ENCODE measurements at places on chromosomes 11 and 22. TPM values are rescaled to one million over a fixed set of nuclear protein-coding genes. Genes with fewer than 3 reads are reported as not detected.

The TRIM5 gene
- 4.2 TPM for polyA plus RNA-seq

The PHOX2A gene
- not detected for polyA plus RNA-seq

The PRAME gene
- polyA plus RNA-seq: not detected

The CHEK1 gene
- 5.2 TPM for polyA plus RNA-seq

The CASP1 gene
- polyA plus RNA-seq: 21.2 TPM

GRCh38 chr11:78187366-78188285 is 800 bp downstream of the KCTD21 start:
- peak overlapping the region; percentile 86 for H3K4me3 ChIP-seq
- H3K36me3 ChIP-seq: no peaks in the 10 kb centered on the region
- H3K27ac ChIP-seq: peak overlapping the region; percentile 85
- DNase-seq: no peak

DNA sequence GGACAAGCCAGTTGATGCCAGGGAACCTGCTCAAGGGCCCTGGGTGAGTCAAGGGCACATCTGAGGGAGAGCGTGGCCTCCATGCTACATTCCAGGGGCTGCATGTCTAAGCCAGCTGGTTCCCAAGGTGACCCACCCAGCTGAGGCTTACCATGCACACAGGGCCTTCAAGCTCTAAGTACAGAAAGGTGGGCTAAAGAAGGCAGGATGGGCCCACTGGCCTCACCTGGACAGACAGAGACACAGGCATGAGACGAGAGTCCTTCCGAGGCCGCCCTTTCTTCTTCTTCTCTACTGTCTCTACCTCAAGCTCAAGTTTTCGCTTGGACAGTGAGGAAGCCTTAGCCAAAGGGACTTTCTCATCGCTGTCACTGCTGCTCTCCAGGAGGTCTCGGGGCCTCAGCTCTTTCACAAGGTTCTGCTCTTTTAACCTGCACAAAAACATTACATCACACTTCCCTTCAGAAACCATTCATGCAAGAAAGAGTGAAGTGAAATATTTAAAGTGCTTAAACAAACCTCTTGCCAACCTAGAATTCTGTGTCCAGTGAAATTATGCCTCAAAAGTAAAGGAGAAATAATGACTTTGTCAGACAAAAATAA is 69.9 kb downstream of the HIRA start:
- H3K4me3 ChIP-seq: no peak overlapping the region
- H3K36me3 ChIP-seq: peaks cover 94% of the 10 kb centered on the region
- no peak for DNase-seq
- no peaks in the 10 kb centered on the region for H3K27me3 ChIP-seq
- no peaks in the 10 kb centered on the region for H3K4me1 ChIP-seq

DNA sequence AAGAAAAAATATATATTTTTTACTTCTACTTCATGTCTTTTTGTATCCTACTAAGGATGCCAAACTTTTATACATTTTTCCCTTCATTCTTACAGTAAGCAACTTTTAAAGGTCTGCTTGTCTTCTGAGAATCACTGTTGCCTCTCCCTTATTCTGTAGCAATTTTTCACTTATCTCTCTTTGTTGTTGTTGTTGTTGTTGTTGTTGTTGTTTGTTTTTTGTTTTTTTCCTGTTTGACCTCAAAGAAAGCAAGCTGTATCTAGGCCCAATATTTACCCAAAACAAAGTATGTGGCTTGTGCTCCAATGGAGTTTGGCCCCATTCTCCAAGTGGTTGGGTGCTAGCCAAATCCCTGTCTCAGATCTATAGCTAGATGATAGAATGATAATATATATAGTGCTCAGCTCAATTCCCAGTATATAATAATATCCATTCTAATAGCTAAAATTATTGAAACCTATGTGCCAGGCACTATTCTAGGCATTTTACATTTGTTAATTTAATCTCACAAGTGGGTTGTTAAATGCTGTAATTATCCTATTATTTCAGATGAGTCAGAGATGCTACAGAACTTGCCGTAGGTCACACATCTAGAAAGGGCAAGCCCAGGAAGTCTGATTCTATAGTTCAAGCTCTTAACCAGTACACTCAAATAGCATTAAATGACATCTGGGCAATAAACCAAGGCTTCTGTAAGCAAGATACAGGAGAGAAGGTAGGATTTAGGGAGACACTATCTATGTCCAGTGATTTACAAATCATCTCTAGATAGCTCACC is 205.1 kb upstream of the PITPNB start:
- no peak for DNase-seq
- peaks cover 5% of the 10 kb centered on the region for H3K4me1 ChIP-seq
- H3K4me3 ChIP-seq: no peak overlapping the region
- no peaks in the 10 kb centered on the region for H3K27me3 ChIP-seq
- H3K36me3 ChIP-seq: no peaks in the 10 kb centered on the region

DNA sequence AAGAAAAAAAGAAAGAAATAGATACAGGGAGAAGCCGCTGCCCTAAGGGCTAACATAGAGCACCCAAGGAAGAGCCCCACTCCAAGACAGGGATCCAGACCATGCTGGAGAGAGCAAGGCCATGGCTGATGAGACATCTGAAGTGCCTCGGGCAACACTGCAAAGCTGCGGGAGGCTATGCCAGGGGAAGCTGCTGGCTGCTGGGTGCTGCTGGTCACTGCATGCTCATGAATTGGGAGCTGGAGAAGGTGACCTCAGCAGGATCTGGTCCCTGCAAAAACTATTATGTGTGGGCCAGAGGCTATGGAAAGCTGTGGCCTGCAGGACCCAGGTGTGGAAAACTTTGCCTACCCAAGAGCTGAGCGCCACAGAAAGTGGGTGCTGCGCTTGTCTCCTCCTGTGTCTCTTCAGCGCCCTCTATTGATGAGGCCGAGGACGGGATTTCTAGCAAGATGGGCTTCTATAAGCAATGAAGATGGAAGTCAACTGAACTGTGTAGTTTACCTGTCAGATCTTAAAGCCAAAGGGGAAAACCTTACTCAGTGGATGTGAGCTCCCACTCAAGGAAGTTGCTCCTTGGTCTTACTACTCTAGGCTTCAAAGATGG is 17.3 kb upstream of the SLC29A2 start:
- no peaks in the 10 kb centered on the region for H3K36me3 ChIP-seq
- H3K4me1 ChIP-seq: peaks cover 11% of the 10 kb centered on the region

DNA sequence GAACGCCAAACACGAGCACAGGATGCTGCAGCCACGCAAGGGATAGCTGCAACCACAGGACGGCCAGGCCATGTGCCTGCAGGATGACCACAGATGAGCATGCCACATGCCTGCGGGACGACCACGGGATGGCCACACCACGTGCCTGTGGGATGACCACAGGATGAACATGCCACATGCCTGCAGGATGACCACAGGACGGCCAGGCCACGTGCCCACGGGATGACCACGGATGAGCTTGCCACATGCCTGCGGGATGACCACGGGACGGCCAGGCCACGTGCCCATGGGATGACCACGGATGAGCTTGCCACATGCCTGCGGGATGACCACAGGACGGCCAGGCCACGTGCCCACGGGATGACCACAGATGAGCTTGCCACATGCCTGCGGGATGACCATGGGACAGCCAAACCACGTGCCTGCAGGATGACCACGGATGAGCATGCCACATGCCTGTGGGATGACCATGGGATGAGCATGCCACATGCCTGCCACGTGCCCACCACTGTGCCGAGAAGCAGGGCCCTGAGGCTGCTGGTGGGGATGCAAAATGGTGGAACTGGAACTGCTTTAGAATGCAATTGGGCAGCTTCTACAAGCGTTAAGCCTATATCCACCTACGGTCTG is 12.8 kb upstream of the MOB2 start:
- no peaks in the 10 kb centered on the region for H3K36me3 ChIP-seq
- no peaks in the 10 kb centered on the region for H3K27me3 ChIP-seq
- peaks cover 25% of the 10 kb centered on the region for H3K4me1 ChIP-seq
- DNase-seq: no peak
- H3K4me3 ChIP-seq: no peak overlapping the region
- no peak overlapping the region for H3K27ac ChIP-seq

- H3K36me3 ChIP-seq: no peaks in the 10 kb centered on the region
- H3K27ac ChIP-seq: peak overlapping the region; percentile 69
- no peak for DNase-seq
- H3K27me3 ChIP-seq: no peaks in the 10 kb centered on the region
- peaks cover 4% of the 10 kb centered on the region for H3K4me1 ChIP-seq
These were observed 51.6 kb downstream of the LGR4 start for GRCh38 chr11:27420722-27421572.

DNA sequence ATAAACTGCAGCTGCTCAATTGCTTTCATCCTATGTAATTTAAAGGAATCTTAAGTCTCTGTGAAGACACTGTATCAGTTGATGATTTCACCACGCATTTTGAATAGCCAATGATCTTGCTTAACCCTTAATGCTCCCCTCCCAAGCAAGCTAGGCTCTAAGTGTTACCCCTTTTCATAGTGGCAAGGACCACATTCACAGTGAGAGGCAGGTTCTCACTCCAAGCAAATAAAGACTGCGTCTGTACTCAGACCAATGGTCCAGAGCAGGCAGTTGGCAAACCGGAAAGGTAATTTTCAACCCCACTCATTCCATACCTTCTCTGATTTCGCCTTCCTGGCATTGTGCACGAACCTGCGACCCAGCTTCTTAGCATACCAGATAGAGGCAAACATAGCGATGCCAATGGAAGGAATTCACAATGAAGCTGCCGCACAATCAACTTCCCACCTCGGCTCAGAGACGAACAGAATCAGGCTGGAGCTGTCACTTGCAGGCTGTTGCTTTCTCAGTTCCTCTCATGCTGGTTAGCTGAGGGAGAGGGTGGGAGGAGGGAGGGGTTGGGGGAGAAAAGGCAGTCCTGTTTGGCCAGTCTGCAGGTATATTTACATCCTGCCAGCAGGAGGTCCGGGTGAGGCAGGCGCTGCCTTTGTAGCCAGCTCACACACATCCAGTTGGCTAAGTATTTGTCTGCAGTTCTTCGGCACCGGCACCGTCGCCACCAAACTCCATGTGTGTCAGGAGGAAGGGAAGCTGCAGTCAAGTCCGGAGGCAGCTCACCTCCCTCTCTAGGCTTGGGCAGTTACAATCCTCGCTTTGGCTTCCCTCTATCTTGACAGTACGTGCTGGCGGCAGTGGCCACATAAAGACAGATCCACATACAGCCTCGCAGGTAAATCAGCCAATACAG is 1151.2 kb upstream of the CCDC90B start:
- no peaks in the 10 kb centered on the region for H3K4me1 ChIP-seq
- H3K36me3 ChIP-seq: no peaks in the 10 kb centered on the region
- peak overlapping the region; percentile 27 for H3K4me3 ChIP-seq
- no peak overlapping the region for H3K27ac ChIP-seq

- H3K27ac ChIP-seq: no peak overlapping the region
- no peak overlapping the region for H3K4me3 ChIP-seq
- H3K27me3 ChIP-seq: no peaks in the 10 kb centered on the region
- H3K36me3 ChIP-seq: no peaks in the 10 kb centered on the region
These were observed 103.1 kb upstream of the MTMR2 start for GRCh38 chr11:96027021-96027420.

DNA sequence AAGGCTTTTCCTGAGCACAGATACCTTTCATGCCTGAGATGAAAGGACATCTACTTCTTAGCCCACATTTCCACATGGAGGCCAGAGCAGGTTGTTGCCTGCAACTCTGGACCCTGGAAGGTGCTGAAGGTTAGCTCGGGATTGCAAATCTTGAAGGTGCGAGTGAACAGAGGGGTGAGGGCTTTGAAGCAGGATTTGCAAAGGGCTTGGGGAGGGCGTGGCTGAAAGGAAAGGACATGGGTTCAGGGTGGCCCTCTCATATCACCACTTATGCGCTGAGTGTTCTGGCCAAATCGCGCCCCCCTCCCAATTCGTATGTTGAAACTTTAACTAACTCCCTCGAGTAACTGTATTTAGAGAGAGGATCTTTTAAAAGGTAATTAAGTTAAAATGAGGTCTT is 501.6 kb downstream of the MIAT start:
- H3K36me3 ChIP-seq: no peaks in the 10 kb centered on the region
- no peaks in the 10 kb centered on the region for H3K4me1 ChIP-seq
- DNase-seq: no peak
- H3K27me3 ChIP-seq: peaks cover 14% of the 10 kb centered on the region
- no peak overlapping the region for H3K4me3 ChIP-seq

DNA sequence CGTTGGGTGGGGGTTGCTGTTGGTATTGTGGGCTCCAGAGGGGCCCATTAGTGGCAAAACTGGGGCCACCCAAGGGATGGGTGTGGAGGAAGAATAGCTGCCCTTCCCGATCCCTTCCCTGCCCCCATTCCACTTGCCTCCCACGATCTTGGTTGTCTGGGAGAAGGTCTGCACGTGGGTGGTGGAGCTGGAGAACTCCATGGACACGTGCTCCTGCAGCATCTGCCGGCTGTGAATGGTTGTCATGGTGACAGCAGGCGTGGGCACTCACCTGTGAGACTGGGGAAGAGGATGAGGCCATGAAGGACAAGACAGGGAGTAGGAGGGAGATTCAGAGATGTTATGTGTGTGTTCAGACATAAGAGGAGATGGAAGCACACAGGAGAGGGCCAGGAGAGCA is 2.0 kb downstream of the IGSF22 start:
- peak; percentile 62 for DNase-seq
- H3K4me1 ChIP-seq: peaks cover 25% of the 10 kb centered on the region
- H3K27ac ChIP-seq: no peak overlapping the region

DNA sequence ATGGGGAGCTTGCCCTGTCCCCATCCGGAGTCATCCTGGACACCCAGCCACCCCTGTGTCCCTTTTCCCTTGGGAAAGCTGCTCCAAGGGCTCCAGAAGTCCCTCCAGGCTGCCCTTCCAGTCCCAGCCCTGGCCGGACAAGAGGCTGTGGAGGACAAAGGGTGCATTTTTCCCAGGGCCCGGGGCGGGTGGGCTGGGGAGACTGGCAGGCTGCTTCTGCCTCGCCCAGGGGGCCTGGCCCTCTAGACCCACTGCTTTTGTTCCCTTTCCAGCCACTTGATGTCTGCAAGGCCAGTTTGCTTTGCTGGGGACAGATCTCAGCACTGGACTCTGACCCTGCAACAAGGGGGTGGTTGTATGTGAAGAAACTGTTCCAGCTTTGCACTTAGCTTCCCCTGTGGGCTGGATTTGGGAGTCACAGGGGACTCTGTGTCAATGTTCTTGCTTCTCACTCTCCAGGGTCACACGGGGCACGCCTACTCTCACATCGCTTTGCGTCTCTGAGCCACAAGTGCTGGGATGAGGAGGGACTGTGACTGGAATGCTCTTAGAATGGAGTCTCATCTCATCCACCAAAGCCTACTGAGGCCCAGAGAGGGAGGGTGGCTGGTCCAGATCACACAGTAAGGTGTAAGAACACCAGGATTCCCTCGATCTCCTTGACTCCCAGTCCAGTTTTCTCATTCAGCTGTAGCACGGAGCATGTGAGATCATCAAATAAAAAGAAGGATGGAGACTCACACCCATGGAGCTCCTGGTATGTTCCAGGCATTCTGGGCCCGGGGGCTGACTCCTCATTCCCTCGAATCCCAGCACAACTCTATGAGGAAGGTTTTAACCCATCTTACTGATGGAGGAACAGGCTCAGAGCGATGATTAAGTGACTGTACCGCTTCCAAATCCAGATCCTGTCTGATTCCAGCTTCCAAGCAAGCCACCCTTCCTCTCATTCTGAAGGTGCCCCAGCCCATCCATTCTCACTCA is 59.9 kb downstream of the FBXO7 start:
- H3K27ac ChIP-seq: peak overlapping the region; percentile 75
- no peak overlapping the region for H3K4me3 ChIP-seq
- peaks cover 37% of the 10 kb centered on the region for H3K4me1 ChIP-seq
- no peaks in the 10 kb centered on the region for H3K36me3 ChIP-seq
- peaks cover 21% of the 10 kb centered on the region for H3K27me3 ChIP-seq

GRCh38 chr22:26643418-26644100 is 13.8 kb upstream of the MIAT start:
- H3K27ac ChIP-seq: peak overlapping the region; percentile 29
- H3K36me3 ChIP-seq: no peaks in the 10 kb centered on the region
- H3K27me3 ChIP-seq: peaks cover 25% of the 10 kb centered on the region
- H3K4me1 ChIP-seq: peaks cover 21% of the 10 kb centered on the region

- H3K27ac ChIP-seq: no peak overlapping the region
- no peak overlapping the region for H3K4me3 ChIP-seq
- H3K27me3 ChIP-seq: peaks cover 30% of the 10 kb centered on the region
- DNase-seq: no peak
These were observed 2.9 kb downstream of the IFITM5 start for GRCh38 chr11:296171-297050.
